ENCODE measurements at places on chromosomes 4 and X.
A peak's percentile ranks its signal among the peaks of the same experiment; 100 is the strongest.

DNA sequence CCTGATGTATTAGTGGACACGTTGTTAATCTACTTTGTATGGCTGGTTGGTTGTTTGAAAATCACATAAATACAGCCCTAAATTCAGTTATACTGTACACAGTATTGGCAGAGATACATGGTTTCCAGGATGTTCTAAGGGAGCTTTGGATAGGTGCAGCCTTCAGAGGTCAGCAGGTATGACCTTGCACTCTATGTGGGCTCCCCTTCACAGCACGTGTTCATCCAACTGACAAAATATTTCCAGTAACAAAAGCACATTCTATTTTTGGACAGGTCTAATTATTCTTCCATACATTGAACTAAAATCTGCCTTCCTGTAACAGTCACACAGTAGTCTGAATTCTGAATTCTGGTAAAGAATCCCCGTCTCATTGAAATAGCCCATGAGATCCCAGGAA is 92.8 kb upstream of the RAPGEF2 start:
- no peak for DNase-seq

- no peak for DNase-seq
Measured at GRCh38 chr4:122584519-122584918, 36.3 kb downstream of the IL21 start.

- no peak for DNase-seq
Measured at GRCh38 chr4:180641495-180641894, 1601.7 kb upstream of the TENM3 start.

DNA sequence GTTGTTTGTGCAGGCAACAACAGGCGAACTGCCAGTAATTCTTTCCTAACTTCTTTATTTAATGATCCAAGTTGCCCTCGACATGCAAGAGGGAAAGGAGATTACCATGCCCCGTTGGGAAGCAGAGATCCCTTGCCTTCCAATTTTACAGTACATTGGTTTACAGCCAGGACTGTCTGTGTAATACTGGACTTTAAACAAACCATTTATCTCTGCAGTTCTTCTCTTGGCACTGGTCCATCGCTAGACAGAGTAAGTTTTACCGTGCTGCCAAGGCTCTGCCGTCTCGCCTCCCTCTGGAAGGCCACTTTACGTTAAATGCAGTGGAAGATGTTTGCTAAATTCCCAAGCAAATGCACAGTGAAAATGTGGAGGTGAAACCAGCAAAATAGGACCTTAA is 660.3 kb upstream of the PRKX start:
- DNase-seq, result no peak

- DNase-seq, result peak; percentile 90
Measured at GRCh38 chrX:318068-318738, 393 bp downstream of the GTPBP6 start.

DNA sequence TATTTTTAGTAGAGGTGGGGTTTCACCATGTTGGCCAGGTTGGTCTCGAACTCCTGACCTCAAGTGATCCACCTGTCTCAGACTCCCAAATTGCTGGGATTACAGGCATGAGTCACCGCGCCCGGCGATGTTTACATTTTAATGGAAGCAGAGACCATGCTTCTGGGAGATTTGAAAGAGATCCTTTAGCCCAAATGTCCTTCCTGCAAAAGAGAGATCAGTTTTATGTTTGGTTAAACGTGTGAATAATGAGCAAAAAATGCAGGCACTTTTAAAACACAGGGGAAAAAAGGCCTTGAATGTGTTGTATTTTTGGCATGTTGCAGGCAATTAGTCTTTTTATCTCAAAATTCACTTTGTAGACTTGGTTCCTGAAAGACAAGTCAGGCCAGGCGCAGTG is 95.8 kb upstream of the ELOVL6 start:
- DNase-seq, result no peak

GRCh38 chr4:185597532-185598188 is 62.4 kb upstream of the PDLIM3 start:
- no peak for DNase-seq

DNA sequence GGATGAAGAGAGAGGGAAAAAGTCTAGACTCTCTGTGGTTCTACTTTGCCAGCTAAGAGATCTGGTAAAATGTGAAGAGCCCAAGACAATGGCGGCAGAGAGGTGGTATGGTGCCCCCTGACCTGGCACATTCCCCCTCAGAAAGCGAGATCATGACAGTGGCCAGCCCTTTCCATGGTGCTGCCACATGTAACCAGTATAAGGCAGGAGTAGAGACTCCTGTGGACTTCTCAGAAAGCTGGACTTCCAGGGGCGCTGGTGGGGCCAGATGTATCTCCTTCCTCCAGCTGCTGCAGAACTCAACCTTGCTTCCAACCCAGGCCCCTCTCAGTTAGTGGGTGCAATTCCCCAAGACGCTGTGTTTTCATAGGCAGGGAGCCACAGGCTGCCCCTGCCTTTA is 9.6 kb downstream of the CTAG1A start:
- no peak for DNase-seq

GRCh38 chr4:106806158-106806797 is 229.8 kb downstream of the DKK2 start:
- no peak for DNase-seq

DNA sequence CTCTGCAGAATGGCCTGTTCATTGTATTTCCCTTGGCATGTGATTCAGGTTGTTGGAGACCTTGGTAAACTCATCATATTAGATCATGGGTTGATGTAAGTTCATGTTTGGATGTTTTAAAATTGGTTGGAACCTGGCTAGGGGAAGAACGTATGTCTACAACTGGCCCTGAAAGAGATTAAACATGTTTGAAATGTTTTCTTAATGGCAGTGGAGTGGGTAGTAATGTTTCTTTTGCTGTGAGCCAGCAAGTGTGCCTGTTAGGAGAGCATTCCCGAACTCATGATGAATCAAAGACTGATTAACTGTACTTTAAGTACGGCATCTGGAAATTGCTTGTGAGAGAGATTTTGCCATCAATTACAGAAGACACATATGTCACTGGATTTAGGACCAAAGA is 44.5 kb upstream of the SLC4A4 start:
- DNase-seq, result no peak

DNA sequence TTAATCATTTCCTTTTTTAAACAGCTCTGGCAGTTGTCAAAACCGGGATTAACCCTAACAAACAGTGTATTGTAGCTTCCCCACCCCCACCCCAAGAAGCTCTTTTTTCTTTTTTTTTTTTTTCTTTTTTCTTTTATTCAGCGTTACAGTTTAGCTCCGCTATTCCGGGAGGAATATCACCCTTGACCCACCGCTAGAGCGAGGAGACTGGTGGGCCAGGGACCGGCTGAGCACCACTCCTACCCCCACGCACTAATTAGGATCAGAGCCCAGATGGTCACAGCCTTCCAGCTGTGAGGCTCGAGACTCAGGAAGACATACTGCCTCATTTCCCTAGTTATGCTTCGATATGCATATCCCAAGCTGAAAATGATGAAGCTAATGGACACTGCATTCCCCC is 2.0 kb downstream of the PARM1 start:
- no peak for DNase-seq

DNA sequence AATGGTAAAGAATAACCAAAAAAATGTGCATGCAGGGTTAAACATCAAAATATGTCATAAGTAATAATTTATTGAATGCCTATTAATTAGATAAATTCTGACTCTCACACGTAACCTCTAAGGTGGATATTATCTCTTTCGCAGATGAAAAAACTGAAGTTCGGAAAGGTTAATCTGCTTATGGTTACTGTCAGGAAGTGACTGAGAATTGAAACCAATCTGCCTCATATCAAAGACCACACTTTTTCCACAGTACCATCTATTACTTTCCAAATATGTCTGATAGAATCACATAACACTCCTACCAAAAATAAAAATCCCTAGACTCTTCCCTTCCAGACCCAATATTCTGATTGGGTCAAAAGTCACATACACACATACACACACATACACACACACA is 6.2 kb downstream of the CHIC2 start:
- DNase-seq, result no peak

GRCh38 chr4:176034936-176035335 is 30.7 kb upstream of the WDR17 start:
- DNase-seq, result no peak

GRCh38 chrX:154025230-154025629 is 5.5 kb upstream of the IRAK1 start:
- no peak for DNase-seq

DNA sequence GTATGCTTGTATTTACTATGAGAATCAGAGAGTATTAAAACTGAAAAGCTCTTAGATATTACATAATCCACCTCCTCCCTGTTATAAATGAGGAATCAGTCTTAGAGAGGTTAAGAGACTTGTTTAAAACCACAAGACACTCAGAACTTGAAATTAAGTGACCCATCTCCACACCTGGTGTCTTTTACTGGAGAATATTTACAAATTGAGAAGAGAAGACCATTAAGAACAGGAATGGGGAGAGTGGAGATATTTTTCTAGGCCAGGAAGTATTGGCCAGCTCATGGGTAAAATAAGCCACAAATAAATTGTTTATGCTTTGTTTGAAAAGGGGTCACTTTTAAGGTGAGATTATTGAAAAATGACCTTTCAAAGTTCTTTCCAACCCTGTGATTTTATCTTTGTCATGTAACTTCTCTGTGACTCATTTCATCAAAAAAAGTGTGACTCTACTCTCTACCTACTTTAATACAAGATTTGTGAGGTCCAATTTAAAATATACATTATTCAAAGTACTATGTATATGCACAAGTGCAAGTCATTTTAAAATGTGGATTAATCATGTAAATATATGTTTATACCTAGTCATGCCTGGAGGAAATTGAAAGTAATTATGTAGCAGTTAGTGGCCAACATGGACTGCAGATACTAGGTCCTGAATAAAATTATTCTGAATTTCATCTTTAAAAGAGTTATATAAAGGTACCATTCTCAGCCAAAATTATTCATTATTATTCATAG is 15.9 kb upstream of the COX7B2 start:
- no peak for DNase-seq

DNA sequence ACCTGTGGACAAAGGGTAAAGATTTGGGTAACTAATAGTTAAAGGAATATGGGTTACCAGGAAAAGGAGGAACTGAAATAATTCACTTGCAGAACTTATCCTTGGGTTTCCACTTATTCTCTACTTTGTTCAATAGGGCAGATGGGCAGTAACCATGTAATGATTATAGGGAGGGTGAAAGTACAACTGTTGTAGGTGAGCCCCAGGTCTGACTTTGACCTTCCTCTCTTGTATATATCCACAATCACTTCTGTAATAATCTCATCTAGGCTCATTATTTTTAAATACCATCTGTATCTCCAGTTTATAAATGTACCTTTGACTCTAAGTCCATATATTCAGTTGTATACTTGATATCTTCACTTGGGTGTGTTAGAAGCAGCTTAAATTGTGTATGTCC is 32.1 kb downstream of the CXXC4 start:
- DNase-seq, result no peak

DNA sequence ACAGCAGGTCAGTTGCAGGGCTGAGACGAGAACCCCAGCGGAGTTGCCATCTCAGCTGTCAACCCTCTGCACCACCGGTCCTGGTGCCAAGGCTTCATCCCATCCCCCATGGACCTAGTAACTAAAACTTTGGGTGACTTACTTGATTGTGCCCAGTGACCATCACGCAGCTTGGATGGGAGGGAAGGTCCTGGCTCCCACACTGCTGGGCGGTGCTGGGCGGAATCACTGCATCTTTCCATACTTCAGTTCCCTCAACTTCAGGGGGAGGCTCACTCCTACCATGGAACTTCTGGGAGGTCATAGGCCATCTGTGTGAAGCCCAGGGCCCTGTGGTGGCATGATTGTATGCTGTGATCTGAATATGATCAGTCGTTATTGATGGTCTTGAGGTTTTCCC is 26.2 kb upstream of the JAKMIP1 start:
- no peak for DNase-seq

DNA sequence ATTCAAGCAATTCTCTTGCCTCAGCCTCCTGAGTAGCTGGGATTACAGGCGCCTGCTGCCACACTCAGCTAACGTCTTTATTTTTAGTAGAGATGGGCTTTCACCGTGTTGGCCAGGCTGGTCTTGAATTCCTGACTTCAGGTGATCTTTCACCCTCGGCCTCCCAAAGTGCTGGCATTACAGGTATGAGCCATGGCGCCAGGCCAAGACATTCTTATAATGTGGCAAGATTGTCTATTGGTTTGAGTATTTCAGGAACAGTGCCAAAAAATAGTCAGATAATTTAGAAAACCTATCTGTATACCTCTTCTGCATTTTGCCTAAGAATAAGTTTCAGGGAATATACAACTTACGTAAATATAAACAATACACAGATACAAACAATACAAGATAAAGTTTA is 136.8 kb downstream of the TMA16 start:
- no peak for DNase-seq

DNA sequence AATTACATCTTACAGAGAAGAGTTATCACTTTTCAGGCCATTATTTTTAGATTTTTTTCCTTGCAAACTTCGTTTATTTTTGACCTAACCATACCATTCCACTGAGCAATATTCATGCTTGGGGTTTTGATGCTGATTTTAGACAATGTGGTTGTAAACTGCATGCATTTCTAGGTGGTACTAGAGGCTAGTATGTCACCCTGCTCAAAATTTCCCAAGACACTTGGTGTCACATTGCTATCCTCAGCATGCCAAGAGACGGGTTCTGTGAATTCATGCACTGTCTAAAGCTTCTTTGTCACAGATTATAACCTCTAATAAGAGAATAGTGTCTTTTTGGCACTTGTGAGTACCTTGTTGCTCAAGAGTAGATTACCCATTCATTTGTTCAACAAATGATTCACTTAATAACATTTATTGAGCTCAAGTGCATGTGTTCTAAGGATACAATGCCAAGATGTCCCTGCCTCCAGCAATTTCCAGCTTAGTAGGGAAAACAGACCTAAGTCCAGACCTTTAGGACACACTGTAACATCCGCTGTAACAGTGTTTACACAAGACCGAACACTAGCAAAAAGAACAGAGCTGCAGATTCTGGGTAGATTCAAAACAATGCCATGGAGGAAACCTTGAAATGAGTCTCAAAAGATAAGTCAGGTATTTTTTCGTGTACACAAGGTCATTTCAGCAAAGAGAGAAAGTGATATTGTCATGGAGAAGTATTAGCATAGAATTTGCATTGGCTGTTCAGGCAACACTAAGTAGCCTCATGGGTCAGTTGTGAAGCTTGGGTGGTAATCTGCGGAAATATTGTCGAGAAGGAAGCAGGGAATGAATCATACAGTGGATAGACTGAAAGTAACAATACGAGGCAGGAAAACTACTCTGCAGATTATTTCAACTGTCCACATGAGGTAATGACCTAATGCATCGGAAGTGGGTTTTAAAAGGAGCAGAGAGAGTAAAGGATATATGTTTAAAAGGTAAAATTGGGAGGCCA is 515.1 kb upstream of the ZFP42 start:
- no peak for DNase-seq

All from activated CD8-positive, alpha-beta memory T cell treated with anti-CD3 and anti-CD28 coated beads for 48 hours (primary cell).